ENCODE measurements at places on chromosomes 12 and 14.

DNA sequence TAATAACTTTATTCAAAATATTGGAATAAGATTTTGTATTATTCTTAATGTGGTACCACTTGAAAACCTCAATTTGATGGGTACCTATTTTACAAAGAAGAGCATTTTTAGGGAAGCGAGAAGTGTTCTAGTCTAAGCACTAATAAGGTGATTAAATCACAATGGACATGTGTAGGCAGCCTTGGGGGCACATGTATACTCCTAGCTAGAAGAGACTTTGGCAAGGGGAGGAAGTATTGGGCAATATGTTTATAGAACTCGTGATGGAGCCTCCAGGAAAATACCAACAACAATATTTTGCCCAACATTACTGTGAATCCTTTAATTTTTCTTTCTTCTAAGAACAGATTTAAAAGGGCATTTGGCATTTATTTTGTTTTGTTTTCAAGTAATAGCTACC, 280.3 kb downstream of the ADAMTS20 start:
- no peak for DNase-seq

DNA sequence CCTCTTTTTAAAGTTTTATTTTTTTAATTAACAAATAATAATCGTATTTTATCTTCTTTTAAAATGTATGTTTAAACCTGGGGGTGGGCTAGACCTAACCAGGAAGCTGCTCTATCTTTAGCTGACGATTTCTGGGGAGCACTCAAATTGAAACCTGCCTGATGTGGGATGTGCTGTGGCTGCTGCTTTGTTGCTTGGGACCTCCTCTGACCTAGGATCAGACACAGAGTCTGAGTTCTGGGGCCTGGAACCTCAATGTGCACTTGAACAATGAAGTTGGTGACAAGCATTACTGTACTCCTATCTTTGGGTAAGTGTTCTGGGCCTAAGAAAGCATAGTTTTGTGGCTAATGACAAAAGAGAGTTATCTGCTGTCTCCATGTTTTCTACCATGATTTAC, 386.7 kb downstream of the DAD1 start:
- DNase-seq: no peak

- DNase-seq: no peak
Observed at GRCh38 chr12:49932023-49932422, 18.5 kb upstream of the AQP2 start.

DNA sequence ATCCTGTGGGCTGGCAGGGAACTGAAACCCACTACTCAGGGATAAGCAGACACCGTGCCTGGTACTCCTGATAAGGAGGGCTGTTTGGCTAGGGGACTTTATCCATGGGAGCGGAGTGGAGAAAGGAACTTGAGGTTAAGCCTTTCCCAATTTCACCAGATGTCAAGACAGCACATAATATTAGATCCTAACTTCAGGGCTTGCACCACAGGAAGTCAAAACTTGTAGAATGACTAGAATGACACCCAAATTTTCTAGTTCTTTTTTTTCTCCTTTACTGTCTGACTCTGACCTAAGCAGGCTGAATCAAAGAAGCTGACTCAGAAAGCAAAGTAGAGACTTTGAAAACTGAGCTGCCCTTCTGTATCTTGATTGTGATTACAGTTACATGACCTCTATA, 7.1 kb upstream of the CGRRF1 start:
- DNase-seq: peak; percentile 60

GRCh38 chr14:61558271-61558670, 137.0 kb upstream of the HIF1A start:
- DNase-seq: no peak

All from amniotic epithelial cell (primary cell).